Muscle of leg (tissue), 16 donors: ENCODE measurements at places on chromosomes 7 and 10. TPM values are rescaled to one million over a fixed set of nuclear protein-coding genes. Genes with fewer than 3 reads are reported as not detected.

- no peak for DNase-seq
These were observed 23.8 kb downstream of the DIP2C start for GRCh38 chr10:665579-666091.

- DNase-seq, result peak; percentile 38
These were observed 18.3 kb downstream of the CALHM2 start for GRCh38 chr10:103433858-103434257.

DNA sequence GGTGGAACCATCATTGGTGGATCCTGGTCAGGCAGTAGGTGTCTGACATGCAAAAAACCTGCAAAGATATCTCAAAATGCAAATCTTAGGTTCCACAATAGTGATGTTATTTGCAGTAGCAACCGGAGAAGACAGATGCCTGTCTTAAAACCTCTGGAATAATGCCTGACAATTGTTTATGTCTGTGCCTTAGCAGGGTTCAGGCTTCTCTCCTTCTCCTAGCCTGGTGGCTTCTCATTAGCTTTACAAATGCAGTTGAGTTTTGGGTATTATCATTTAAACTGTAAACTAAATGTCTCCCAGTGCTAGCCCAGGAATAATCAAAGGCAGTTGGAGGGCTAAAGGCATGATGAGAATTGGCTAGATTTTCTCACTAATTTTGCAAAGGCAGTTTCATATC is 146.3 kb upstream of the NRG3 start:
- no peak for DNase-seq

GRCh38 chr10:126387041-126387921 is 996 bp downstream of the ADAM12 start:
- DNase-seq, result peak; percentile 90

- DNase-seq, result peak; percentile 52
These were observed 372.6 kb downstream of the GPR158 start for GRCh38 chr10:25547382-25547781.

- DNase-seq, result no peak
These were observed 37.3 kb upstream of the TMEM254 start for GRCh38 chr10:80041162-80041561.

- no peak for DNase-seq
These were observed 1174.9 kb upstream of the AUTS2 start for GRCh38 chr7:68423356-68423755.

Gene GAD2
- not detected for polyA plus RNA-seq

Gene RBP3
- polyA plus RNA-seq, result 0.07 TPM

Gene SCRN1
- polyA plus RNA-seq, result 25.9 TPM

Gene GPR146
- polyA plus RNA-seq, result 2.5 TPM
